ENCODE measurements at places on chromosomes 11 and 22.

DNA sequence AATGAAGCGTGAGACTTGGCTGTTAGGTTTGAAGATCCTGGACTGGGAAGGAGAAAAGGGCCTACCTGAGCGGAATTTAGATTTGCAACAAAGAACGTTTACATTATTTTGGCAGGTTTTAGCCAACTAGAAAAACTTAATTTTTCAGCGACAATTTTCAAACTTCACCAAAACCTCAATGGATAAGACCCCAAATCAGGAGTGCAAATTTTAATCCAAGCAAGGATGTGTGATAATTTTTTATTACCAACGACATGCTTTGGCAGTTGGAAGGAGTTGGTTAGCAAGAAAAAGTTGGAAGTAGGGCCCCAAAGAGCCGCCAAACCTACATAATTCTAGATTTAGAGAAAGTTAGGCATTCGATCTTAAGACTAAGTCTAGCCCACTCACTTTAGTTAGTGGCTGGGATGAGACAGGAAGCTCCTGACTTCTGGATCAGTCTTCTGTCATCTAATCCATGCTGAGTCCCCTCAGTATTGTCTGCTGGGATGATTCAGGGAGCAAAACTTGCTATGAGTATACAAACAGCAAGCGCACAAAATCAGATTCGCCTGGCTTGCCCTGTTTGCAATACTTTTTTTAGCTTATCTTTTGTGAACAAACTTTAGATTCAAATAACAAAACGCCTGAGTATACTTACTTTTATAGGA lies 787 bp upstream of the RDX start:
- DNase-seq = no peak

DNA sequence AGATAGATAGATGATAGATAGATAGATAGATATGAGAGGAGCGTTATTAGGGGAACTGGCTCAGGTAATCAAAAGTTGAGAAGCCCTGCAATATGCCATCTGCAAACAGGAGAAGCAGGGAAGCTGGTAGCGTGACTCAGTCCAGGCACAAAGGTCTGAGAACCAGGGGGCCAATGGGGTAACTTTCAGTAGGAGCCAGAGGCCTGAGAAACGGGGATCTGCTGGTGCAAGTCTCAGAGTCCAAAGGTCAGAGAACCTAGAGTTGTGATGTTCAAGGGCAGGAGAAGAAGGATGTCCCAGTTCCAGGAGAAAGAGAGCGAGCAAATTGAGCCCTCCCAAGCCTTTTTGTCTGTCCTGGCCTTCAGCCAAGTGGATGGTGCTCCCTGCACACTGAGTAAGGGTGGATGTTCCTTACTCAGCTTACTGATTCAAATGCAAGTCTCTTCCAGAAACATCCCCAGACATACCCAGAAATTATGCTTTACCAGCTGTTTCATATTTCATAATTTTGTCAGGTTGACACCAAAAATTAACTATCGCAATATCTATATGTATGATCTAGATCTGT lies 87.8 kb upstream of the SLC22A12 start:
- DNase-seq = no peak

GRCh38 chr11:118135051-118135795 lies 17.4 kb downstream of the SCN4B start:
- no peak for DNase-seq

DNA sequence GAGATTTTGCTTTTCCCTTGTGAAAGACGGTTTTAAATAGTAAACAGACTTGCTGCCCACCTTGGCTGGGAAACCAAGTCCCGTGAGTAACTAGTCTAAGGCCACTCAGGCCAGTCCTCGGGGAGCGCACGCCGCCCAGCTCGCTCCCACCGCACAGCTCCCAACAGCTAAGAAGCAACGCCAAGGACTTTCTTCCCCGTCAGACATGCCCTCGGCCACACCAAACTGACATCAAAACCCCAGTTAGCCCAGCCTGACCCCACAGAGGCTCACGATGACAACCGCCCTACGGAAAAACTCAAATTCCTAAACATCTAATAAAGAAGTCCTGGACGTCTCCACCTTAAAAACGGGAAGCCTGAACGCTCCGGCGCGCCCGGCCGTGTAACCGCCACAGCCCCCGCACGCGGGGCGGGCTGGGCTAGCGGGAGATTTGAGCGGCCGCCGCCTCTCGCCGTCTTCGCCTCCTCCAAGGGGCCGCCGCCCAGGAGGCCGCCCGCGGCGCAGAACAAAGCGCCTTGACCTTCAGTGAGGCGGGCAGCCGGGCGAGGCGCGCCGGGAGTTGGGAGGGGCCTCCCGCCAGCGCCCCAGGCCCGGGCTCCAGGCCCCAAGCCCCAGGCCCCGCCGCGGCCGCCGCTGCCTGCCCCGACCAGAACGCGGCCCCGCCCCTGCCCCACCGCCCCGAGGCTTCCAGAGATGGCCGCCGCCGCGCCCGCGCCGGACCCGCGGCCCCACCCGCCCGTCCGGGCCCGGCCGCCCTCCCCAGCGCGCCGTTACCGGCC lies 486 bp downstream of the NAP1L4 start:
- no peak for DNase-seq

- no peak for DNase-seq
These were observed 14.7 kb upstream of the RFPL3 start for GRCh38 chr22:32342977-32343376.

DNA sequence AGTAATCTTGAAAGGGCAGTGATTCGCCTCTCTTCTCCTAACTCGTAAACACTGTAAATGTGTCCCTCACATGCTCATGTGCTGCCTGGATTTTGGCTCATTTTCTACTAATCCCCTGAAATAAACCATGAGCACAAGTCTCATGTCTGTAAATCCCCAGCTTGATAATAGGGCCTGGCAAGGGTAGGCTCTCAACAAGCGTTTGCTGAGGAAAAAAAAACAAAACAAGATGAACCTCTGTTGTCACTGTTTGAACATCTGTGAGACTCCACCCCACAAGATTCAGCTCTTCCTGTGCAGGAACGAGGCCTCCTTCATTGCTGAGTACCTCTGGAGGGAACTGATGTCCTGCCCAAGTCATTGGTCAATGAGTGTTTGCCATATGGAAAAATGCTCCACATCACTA lies 4.5 kb upstream of the CYB5R2 start:
- no peak for DNase-seq

GRCh38 chr11:8221917-8222495 lies 41.7 kb downstream of the LMO1 start:
- no peak for DNase-seq

DNA sequence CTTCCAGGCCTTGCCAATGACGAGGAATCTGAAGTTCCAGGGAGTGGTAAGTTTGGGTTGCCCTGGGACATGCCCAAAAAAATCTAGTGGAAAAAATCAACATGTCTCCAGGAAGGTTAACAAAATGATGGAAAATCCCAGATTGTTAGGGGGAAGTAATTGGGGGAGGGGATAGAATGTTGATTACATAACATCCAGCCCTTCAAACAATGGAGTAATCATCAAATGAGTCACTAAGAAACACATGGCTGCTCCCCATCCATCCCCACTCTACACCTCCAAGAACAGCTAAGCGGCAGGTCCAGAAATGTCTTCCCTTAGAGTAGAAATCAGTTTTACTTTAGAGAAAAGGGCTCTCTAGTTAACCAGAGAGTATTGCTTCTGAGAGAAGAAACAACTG lies 94.9 kb downstream of the ETS1 start:
- DNase-seq = no peak

DNA sequence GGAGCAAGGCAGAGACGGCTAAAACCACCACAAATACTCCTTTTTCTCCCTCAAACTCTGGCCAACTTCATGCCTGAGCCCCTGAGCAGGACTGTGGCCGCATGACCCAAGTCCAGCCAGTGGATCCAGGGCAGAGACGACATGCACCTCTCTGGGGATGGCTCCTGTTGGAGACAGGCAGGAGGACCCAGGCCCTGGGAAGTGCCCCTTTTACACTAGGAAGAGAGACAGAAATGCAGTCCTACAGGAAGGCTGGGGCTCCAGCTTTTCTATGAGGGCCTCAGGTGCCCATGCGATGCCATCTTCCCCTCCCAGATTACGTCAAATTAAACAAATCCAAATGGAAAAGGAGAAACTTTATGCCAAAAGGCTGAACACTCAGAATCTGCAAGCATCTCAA lies 498.0 kb downstream of the BRD1 start:
- no peak for DNase-seq

GRCh38 chr11:18611196-18611595 lies 11.6 kb downstream of the MISFA start:
- no peak for DNase-seq

- no peak for DNase-seq
These were observed 19.3 kb downstream of the STARD10 start for GRCh38 chr11:72774499-72774898.

Data from NCI-H510A (cell line).